SK-N-SH (cell line): ENCODE measurements at places on chromosomes 16 and 17. TPM values are rescaled to one million over a fixed set of nuclear protein-coding genes. Genes with fewer than 3 reads are reported as not detected.

Gene TSPOAP1
- 0.79 and 1.9 TPM in 2 replicates for polyA plus RNA-seq

Gene CD79B
- polyA plus RNA-seq, result 0.06 and 0.10 TPM in 2 replicates

Gene OR2C1
- polyA plus RNA-seq, result not detected in 2 replicates

- DNase-seq, result no peak
These were observed 330.2 kb downstream of the C16orf95 start for GRCh38 chr16:86986809-86987487.

GRCh38 chr16:60414613-60415012 is 1621.6 kb downstream of the CDH8 start:
- DNase-seq, result no peak

GRCh38 chr16:23771027-23771426 is 16.2 kb downstream of the CHP2 start:
- no peak for DNase-seq

GRCh38 chr16:71229344-71229743 is 1.2 kb downstream of the HYDIN start:
- DNase-seq, result no peak

DNA sequence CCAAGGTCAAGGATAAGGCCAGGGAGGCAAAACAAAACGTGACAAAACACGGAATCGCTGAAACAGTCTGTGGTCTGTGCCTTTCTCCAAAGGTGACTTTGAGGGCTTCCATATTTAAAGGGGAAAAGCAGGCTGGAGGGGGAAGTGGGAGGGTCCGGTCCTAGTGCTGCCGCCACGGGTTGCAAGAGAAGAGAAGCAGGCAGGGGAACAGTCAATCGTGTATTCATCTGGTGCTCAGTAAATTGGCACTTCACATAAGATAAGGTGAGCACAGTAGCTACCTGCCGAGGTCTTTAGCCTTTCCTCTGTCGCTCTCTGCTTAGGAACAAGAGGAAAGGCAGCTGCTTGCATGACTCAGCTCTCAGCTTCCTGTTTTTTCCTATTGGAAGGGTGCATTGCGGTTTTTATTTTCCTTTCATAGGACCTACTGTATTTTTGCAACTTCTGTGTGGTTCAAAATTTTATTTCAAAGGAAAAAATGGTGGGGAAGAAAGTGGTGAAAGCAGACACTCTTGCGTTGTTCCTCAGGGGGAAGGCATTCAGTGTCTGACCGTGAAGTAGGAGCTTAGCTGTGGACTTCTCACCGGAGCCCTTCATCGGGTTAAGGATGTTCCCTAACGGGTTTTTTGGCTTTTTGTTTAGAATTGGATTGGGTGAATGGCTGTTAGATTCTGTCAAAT is 7.1 kb upstream of the LGALS3BP start:
- no peak for DNase-seq

GRCh38 chr17:28396635-28397239 is 9.3 kb downstream of the SLC46A1 start:
- no peak for DNase-seq

DNA sequence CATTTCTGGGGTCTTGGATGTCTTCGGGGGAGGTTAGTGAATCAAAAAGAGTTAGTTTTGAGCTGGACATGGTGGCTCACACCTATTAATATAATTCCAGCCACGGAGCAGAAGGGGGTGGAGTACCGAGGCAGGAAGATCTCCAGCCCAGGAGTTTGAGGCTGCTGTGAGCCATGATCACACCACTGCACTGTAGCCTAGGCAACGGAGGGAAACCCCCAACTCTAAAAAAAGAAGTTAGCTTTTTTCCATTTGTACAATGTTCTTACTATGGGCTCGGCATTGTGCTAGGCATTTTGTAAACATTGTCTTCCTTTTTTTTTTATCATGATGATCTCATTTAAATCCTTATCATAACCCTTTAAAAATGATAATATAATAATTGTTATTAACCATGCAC is 8.3 kb upstream of the SNF8 start:
- no peak for DNase-seq
